Activated naive CD4-positive, alpha-beta T cell treated with anti-CD3 and anti-CD28 coated beads for 36 hours (primary cell): ENCODE measurements at places on chromosomes 7 and 10. TPM values are rescaled to one million over a fixed set of nuclear protein-coding genes. Genes with fewer than 3 reads are reported as not detected.

GRCh38 chr10:7085147-7085912 lies 325.5 kb downstream of the SFMBT2 start:
- no peak for DNase-seq

CFAP43 gene
- not detected for total RNA-seq

- DNase-seq: no peak
These were observed 168.3 kb downstream of the MYOF start for GRCh38 chr10:93313798-93314197.

DNA sequence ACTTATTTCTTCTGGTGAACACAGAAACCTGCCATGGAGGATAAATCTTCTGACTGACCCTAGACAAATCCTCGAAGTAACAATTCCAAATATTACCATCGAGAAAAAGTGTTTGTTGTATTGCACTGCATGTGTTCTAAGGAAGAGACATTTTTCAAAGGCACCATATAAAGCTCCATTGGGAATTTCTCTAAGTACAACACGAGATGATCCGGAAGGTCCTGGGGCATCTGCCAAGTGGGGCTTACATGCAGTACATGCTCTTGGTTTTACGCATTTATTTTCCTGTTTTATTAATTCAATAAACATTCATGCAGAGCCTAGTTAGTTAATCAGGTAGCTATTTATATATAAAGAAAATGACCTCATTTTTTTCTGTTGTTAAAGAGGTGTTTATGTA lies 692.0 kb upstream of the IGFBP3 start:
- no peak for DNase-seq

MYOF gene
- 10.5 TPM for total RNA-seq

- no peak for DNase-seq
These were observed 337.9 kb downstream of the PTPRN2 start for GRCh38 chr7:158249692-158250091.

GRCh38 chr7:42105554-42106358 lies 131.3 kb downstream of the GLI3 start:
- no peak for DNase-seq

DNA sequence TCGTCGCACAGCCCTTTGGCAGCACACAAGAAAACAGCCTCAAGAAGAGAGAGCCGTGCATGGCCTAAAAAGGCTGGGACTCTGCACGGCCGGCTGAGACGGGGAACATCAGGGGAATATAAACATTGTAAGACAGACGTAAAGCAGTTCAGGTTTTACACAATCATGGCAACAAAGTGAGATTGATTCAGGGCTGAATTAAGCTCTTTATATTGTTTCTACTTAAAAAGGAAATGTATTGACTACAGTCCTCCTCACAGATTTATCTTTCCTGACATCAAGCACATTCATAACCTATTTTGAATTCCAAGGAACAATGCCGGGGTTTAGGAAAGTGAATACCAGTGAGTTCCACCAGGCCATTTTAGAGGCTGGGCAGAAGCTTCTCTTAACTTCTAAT lies 25.2 kb downstream of the SORBS1 start:
- DNase-seq: no peak

APBB1IP gene
- 29.4 TPM for total RNA-seq

GRCh38 chr7:68717176-68717575 lies 881.1 kb upstream of the AUTS2 start:
- DNase-seq: no peak

- peak; percentile 75 for DNase-seq
These were observed 24.7 kb upstream of the DPYSL4 start for GRCh38 chr10:132162021-132162531.

- DNase-seq: no peak
These were observed 11.8 kb downstream of the UROS start for GRCh38 chr10:125811251-125811650.

GRCh38 chr10:70679498-70679897 lies 7.2 kb downstream of the ADAMTS14 start:
- DNase-seq: no peak

NOS3 gene
- total RNA-seq: 7.1 TPM

- no peak for DNase-seq
These were observed 120.1 kb upstream of the ZMIZ1 start for GRCh38 chr10:78948621-78949030.

DNA sequence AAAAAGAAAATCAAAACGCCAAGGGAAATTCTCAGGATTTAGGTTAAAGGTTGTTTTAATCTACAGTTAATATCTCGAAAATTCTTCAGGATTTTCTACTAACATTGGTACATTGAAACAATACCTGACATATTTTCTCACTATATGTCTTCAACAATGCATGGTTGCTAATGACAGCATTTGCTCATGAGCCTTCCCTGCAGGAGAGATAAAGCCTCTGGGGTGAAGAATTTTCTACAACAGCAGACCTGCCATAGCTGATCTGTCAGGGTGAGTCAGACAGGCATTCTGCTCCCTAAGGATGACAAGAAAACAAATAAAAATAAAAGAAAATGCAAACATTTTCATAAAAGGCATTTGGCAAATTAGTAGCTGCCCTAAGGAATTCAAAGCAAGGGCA lies 11.7 kb upstream of the GPR37 start:
- no peak for DNase-seq

CALCR gene
- not detected for total RNA-seq

ADAM12 gene
- not detected for total RNA-seq

- DNase-seq: no peak
These were observed 48.1 kb downstream of the DIP2C start for GRCh38 chr10:641149-642010.

- no peak for DNase-seq
These were observed 473 bp upstream of the GPER1 start for GRCh38 chr7:1087465-1087814.
